ENCODE measurements at places on chromosomes 16 and 17.

- no peak for DNase-seq
These were observed 31.5 kb upstream of the ASGR2 start for GRCh38 chr17:7146115-7146514.

DNA sequence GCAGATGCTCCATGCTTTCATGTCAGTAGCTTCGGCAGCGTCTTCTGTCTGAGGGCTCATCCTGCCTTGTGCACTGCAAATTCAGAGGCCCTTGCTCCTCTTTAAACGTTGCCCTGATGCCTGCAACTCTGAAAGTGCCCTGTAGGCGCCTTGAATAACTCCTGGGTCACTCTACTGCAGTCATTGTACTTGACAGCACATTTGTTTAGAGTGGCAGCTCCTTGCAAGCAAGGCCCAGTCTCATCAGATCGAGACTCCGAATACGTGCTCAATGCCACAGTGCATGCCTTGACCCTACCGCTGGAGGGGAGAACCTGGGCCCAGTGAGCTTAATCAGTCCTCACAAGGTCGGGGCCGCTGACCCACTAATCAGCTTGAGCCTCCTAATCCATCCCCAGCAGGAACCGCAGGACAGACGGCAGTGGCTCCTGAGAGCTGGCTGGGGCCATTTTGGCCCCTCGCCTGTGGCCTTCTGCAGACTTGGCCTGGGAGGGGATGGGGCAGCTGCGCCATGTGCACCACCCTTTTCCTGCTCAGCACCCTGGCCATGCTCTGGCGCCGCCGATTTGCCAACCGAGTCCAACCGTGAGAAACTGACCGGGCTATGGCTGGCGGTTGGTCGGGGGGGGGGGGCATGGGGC is at the start of gene PRCD:
Gene PRCD (plus strand): TSS at position 414 of the 641 bp plus-strand sequence. CDS start 98 bp downstream, at position 512.
- no peak for DNase-seq

DNA sequence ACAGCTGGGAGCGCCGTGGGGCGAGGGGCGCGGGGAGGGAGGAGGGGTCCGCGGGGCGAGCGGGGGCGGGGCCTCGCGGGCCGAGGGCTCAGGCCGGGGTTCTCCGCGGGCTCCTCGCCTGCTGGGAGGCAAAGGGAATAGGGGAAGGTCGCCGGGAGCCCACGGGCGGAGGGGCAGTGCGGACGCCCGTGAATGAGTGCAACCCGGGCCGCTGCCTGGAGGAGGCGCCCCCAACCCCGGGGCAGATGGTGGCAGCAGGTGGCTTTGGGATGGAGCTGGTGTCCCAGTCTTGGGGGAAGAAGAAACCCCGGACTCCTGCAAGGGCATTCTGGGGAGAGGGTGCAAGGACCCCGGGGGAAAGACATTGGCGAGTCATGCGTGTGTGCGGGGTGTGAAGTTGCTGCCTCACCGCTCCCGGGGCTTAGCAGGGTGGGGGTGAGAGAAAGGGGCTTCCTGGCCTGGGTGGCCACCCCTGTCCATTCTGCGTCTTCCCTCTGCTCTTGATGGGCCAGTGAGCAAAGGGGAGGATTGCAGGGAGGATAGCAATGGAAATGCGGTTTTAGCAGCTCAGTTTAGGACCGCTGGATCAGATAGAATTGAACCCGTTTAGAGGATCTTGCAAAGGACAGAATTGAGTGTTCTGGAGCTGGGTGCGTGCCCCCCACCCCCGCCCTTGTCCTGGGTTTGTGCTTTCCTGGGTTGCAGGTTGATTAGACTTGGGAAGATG is 526 bp downstream of the KIAA0513 start:
- no peak for DNase-seq

GRCh38 chr16:59973966-59974365 is 1239.8 kb upstream of the GOT2 start:
- no peak for DNase-seq

DNA sequence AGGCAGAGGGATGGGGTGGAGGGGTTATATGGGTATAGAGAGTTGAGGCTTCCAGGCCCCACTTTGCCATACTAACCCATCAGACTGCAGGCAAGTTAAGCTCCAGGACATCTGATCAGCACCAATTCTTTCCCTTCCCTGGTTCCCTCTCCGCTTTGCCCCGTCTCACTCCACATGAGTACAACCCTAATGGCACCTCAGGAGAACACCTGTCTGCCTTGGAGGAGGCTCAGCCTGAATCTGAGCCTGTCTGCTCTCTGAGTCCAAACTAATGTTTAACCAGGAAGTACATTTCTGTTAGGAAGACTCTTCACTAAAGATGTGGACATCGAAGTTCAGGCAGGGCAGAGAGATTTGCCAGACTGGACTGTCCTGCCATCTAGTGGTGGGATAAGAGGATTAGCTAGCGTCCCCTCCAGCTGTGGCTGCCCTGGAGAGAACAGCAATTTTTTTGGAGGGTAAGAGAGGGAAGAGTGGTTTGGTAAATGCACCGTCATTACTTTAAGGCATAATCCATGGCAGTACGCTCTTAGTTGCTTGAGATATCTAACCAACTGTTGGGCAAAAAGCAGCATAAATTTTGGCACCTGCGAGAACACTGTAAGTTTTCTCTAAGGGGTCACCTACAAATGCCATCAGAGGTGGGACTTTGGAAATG is 29.2 kb upstream of the LRRC75A start:
- peak; percentile 65 for DNase-seq

GRCh38 chr17:79984877-79985276 is 50.8 kb downstream of the TBC1D16 start:
- DNase-seq = no peak

GRCh38 chr17:74917430-74917829 is 5.6 kb downstream of the USH1G start:
- DNase-seq = no peak

DNA sequence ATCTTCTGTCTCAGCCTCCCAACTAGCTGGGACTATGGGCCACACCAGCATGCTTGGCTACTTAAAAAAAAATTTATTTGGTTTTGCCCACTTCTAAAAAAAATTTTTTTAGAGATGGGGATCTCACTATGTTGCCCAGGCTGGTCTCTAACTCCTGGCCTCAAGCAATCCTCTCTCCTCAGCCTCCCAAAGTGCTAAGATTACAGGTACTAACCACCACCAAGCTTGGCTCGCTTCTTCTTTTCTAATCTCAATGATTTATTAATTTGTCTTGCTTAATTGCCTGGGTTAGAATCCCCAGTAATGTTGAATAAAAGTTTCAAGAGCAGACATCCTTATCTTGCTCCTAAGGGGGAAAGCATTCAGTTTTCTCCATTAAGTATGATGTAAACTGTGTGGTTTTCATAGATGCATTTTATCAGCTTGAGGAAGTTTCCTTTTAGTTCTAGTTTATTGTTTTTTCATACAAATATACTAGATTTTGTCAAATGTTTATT is 65.8 kb upstream of the NACA2 start:
- DNase-seq = no peak

GRCh38 chr16:1223355-1224214 is 1.5 kb downstream of the TPSG1 start:
- no peak for DNase-seq

DNA sequence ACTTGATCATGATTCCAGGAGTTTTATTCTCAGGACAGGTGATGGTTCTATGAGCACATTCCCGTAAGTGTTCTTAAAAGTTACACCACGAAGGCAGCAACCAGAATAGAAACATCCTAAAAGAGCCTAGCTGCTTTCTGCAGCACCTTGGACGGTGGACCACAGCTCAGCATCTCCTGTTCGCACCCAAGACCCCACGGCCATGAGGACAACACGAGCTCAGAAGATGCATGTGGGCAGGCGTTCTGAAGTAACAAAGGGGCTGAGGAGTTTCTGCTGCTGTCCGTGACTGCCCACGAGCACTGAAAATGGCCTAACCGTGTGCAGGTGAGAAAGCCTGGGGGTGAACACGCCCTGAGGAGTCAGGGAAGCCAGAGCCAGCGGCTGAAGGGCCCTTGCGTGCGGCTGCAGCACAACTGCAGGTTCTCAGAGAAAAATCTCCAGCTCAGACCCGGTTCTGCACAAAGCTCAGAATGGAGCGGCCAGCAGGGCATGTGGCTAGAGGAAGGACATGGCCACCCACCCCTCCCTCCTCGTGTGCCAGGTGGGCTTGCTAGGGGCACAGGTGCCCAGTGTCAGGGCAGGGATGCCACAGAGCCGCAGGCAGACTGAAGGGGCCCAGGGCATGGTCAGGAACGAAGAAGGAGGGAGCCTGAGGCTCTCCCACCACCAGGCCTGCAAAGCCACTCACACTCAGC is 10.8 kb upstream of the C16orf95 start:
- no peak for DNase-seq

DNA sequence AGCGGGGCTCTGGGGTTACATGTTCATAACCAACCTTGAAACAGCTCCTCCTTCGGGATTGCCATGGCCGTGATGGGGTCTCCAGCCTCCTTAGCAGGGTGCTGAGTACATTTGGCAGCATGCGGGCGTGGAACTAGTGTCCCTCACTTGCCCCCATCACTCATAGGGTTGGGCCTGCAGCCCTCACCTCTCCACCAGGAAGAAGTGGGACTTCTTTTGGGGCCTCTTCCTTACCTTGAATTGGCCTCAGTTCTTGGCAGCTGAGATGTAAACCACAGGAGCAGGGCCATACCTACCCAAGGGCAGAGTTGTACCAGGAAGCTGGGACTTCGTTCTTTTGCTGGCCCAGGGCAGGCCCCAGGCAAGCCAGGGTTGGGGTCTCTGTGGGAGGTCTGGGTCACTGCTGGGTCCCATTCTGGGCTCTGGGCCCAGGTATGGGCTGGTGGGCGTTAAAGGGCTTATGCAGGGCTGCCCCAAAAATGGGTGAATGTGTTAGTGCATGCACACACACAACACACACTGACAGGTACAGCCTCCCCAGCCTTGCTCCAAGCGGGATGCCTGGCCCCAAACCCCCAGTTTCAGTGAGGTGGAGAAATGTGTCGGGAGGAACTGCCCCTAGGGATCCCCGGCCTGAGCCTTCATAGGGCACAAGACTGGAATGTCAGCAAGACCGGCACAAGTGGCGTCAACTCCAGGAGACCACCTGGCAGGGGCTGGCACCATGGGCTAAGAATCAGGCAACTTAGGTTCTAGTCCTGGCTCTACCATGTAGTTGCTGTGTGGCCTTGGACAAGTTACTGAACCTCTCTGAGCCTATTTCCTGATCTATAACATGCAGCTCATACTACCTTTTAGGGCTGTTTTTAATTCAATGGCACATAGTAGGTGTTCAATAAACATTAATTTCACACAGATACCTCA is 3.9 kb upstream of the KRT15 start:
- no peak for DNase-seq

DNA sequence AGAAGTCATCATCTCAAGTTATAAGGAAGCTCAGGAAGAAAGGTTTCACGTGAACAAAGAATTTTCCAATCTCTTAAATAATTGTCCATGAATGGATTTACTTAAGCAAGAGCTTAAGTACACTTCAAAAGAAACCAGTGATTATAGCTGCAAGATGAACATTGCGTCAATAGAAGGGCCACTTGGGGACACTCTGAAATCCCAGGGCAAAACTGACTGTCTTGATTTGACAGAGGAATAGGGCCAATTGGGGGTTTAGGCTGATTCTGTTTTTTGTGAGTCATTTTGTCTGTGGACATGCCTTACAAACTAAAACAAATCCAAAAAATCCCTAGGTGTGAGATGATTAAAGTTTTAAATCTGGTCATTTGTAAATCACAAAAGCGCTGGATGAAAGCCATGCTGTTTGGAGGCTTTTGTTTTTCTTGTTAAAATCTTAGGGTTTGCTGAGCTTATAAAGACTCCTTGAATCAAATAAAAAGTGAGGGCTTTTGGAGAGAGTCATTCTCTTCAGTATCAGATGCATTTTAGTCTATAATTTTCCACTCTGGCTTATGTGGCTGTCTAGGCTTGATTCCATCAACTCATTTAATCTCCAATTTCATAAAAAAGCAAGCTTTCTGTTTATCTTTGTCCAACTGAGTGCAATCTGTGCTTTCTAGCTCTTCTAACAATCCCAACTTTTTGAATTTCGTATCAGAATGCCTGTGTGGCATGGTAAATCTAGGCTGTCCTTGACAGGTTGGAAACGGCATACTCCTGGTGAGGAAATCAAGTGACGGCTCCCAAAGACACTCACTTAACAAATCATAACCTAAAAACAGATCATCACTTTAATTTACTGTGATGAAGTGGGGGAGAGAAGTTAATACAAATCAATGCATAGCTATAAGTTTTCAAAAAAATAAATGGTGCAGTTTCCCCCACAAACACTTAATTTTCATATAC is 98.2 kb upstream of the SOX9 start:
- no peak for DNase-seq

- no peak for DNase-seq
These were observed 12.9 kb downstream of the TXNDC11 start for GRCh38 chr16:11729787-11730186.

DNA sequence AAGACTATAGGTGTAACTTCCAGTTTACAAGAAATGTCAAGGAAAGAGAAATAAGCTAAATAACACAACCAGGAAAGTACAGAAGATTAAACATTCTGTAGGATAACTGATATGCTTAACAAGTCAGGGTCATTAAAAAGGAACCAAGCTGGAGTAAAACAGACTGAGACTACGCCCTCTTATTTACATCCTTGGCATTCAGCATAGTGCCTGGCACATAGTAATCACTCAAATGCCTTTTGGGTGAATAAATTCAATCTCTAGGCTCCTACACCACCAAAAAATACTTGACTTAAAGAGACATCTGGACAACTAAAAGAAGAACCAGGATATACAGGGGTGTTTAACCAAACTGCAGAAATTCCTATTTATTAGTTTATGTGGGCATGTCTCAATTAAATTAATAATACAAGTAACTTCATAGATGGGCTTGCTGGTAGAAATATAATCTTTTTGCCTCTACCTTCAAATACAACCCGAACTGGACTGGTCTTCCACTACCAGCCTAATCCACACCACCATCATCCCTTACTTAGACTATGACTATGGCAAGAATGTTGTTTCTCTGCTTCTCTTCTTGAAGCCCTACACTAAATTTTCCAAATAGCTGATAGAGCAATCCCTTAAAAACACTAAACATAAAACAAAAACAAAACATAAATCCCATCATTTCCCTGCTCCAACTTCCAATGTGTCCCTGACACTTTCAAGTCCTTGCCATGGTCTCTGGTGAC is 47.7 kb upstream of the ULK2 start:
- no peak for DNase-seq

DNA sequence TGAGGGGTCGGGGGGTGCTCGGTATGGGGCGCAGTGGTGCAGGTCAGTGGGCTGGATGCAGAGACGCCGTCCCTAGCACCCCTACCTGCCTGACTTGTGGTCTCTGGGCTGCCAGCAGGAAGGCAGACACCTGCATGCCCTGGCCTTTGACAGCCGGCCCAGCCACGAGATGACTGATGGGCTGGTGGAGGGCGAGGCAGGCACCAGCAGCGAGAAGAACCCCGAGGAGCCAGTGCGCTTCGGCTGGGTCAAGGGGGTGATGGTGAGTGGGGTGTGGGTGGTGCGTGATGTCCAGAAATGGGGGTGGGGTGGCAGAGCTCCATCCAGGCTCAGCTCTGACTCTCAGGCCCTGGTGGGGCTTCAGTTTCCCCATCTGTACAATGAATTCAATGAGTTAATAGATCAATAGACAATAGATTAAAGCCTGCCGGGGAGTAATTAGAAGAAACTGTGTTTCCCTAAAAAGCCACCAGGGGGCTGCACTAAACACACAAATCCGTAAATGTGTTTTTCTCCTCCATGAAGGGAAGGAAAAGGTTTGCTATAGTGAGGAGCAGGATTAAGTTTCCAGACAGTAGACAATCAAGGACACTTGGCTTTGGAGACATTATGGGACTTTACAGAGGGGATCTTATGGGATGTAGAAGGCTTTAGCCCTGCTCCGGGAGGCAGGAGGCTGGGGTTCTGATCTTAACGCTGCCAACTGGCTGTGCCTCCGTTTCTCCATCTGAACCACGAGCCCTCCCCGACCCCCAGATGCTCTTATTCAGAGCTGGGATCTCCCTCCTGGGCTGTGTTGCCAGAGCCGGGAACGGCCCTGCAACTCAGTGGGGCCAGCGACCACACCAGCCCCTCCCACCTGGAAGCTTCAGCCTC is 2.2 kb downstream of the SLC12A3 start:
- peak; percentile 11 for DNase-seq

- DNase-seq = no peak
These were observed 153.4 kb upstream of the DYNLRB2 start for GRCh38 chr16:80387318-80387921.

All from CD8-positive, alpha-beta T cell (primary cell).